ENCODE measurements at places on chromosomes 13 and 19.

DNA sequence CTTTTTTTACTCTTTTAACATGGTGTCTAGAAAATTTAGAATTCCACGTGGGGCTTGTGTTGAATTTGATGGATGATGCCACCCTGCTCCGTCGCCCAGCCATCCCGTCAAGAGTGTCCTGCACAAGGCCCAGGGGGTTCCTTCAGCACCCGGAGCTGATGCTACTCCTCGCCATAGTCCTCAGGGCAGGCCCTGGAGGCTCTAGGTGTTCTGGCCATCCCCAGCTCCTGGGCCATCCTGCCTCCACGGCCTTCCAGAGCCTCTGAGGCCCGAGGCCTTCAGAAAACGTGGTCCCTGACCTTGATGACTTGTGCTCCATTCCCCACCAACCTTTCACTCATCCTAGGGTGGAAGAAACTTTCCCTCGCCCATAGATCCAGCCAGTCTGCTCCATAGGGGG is 3.3 kb downstream of the AKT1S1 start:
- DNase-seq, result no peak

- DNase-seq, result no peak
Measured at GRCh38 chr19:29532097-29532496, 6.3 kb downstream of the VSTM2B start.

GRCh38 chr13:79231887-79232286 is 174.2 kb downstream of the RBM26 start:
- DNase-seq, result no peak

DNA sequence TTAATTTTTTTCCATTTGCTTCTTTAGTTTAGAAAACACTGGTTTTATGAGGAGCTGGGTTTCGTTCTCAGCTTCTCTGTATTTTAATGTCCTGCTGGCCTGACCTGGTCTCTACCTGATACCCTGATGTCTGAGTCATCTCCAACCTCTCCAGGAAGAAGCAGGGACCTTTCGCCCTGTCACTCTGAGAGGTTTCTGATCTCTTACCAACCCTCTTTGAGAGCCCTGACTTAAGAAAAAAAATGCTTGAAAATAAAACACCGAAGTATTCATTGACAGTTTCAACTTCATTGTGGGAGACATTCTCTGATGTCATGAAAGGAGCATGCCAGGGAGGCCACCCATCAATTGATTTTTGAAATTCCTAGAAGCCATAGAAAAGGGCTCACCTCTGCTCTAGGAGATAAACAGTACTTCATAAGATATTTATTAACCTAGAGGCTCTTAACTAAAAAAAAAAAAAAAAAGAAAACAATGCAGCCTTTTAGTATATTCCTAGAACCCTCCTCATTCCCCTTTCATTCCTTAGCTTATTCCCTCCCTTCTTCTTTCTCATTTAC is 234.8 kb downstream of the ENOX1 start:
- no peak for DNase-seq

Measured in activated CD8-positive, alpha-beta memory T cell treated with anti-CD3 and anti-CD28 coated beads for 48 hours (primary cell).